Activated gamma-delta T cell (primary cell): ENCODE measurements at places on chromosomes 1 and 21.

DNA sequence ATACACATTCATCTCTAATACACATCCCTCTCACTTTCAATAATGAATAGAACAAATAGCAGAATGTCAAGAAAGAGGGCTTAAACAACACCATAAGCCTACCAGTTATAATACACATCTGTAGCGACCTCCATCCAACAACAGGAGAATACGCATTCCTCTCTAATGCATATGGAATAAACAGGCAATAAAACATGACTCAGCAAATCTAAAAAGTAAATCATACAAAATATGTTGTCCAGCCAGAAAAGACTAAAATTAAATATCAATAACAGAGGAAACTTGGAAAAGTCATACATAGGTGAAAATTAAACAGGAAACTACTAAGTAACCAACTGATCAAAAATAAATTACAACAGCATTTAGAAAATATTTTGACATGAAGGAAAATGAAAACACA is 1127.5 kb upstream of the NCAM2 start:
- no peak for DNase-seq

GRCh38 chr1:174702011-174702410 is 254.2 kb downstream of the GPR52 start:
- no peak for DNase-seq

- no peak for DNase-seq
Measured at GRCh38 chr1:153542956-153543711, 2.4 kb upstream of the S100A5 start.

GRCh38 chr1:159428536-159428935 is 3.5 kb upstream of the OR10J4 start:
- DNase-seq = no peak

DNA sequence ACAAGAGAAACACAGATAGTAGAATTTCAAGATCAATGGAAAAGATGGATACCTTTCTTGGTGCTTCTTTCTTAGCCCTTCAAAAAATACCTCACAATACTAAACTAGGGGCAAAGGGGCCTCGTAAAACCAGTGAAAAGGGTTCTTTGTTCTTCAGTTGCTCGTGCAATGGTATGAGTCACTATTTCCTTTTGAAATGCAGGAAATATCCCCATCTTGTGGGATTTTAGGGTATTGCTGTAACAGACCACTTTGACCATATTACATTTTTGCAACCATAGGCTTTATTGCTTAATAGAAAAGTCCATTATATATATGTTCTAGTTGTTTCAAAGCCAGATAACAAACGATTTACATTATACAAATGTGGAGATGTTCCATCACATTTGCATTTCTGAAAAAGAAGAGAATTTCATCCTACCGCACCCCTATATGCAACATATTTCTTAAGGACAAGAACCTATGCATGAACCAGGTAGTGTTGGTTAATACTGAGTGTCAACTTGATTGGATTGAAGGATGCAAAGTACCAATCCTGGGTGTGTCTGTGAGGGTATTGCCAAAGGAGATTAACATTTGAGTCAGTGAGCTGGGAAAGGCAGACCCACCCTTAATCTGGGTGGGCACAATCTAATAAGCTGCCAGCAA is 88.6 kb upstream of the PKN2 start:
- no peak for DNase-seq

- DNase-seq = no peak
Measured at GRCh38 chr1:161378014-161378413, 10.3 kb upstream of the CFAP126 start.

DNA sequence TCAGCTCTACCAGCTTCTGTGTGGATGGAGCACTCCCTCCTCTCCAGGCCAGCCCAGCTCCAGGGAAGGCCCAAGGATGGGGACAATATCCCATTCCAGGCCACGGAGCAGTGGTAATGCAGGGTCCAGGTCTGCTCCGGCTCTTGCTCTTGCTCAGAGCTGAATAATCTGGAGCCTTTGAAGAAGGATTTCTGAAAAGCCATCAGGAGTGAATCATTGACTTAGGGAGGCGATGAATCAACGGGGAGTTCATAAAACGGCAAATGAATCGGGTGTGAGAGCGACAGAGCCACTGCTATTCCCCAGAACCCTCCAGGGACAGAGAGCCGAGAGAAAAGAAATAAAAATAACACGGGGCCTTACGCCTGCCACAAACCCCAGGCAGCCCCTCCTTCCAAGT is 7.7 kb downstream of the POU3F1 start:
- no peak for DNase-seq

DNA sequence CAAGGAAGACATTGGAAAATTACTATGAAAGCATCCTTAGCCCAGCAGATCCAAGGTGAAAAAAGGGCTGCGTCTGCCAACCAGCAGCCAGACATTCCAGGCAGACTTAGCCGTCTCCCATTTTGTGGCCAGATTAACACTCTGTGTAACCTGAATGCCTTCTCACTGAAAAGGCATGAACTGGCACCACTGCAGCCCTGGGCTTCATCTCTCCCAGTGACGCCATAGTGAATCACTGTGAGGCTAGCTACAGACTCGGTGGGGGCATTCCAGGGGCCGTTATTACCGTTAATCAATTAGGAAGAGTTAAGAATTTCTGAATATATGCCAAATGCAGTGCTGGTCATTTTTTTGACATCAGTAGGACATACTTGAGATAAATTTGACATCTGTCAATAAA is 627.4 kb downstream of the LMO4 start:
- DNase-seq = no peak

DNA sequence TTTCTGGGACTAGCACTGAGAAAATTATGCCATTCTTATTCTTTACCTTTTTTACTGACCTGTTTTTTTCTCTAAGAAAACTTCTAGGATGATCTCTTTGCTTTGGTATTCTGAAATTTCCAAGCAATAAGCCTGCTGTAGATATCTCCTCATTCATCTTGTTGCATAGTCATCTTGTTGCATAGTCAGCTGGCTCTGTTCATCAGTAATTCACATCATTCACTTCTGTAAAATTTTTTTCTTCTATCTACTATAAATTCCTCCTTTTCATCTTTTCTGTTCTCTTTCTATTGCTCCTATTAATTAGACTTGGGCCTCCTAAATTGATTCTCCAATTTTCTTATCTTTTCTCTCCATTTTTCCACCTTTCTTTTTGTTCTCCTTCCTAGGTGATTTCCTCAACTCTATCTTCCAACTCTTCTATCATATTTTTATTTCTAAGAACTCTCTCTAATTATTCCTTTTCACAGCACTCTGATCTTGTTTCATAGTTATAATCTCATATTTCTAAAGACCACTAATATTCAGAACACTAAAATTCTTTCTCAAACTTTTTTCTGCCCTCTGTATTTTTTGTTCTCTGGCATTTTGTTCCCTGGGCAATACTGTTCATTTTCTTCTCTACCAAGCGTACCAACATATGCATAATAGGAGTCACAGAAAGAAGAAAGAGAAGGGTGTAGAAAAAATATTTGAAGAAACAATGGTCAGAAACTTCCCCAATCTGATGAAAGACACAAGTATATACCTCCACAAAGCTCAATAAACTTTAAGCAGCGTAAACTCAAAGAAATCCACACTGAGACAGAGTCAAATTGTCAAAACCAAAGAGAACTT is 17.7 kb downstream of the TUT4 start:
- no peak for DNase-seq

DNA sequence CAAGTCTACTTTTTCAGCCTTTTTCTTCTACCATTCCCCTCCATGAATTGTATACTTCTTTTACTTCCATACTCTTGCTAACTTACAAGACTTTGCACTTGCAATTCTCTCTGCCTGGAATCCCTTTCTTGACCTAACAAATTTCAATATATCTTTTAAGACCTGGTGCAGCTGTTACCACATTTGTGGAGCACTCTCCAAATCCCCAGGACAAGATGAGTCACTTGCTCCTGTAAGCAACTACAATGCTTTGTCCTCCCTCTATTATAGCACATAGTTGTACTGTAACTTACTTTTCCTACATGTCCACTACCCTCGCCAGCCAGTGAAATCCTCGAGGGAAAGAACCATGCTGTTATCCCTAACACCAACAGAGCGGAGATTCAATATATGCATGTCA is 43.1 kb downstream of the WARS2 start:
- DNase-seq = no peak

GRCh38 chr21:46626975-46627501 is 8.4 kb upstream of the PRMT2 start:
- no peak for DNase-seq

- DNase-seq = no peak
Measured at GRCh38 chr1:243916160-243916559, 66.1 kb upstream of the AKT3 start.

DNA sequence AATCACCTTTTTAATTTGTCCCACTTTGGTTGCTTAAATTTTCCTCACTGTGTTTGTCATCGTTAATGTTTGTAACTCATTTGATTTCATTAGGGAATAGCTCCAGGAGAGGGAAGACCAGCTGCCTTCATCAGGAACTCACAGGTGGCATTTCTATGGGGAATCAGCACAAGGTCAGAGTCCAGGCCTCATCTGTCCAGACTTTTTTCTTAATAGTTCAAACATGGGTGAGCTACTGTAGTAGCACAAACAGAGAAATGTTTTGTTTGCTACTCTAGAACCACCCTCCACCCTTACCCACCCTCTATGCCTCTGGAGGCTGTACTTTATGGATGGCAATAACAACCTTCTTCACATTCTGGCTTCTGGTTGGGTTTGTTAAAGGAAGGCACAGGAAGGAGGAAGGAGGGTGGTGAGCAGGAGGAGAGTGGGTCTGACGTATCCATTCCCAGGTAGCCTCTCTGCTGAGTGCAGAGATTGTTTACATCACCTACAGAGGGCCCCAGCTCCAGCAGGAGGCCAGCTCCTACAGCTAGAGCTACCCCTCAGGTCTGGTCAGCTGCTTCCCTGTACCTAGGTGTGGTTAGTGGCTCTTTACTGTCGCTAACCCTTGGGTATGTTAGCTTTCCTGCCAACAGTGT is 8.1 kb upstream of the TEDDM1 start:
- DNase-seq = no peak

DNA sequence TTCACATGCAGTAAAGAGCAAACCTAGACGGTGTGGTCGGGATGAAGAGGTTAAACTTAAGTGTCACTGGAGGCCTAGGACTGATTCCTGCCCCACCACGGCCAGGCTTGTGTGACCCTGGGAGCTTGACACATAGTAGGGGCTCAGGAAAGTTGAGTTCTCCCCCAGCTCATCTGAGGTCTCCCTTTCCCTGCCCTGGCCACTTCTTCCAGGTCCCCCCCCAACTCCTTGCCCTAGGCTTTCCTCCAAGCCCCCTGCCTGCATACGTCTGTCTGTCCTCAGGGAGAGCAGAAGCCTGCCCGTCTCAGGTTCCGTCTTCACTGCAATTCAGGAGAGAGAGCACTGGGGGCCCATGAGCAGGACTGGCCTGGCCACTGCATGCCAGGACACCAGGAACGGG is 225.8 kb downstream of the PTPRU start:
- DNase-seq = no peak

GRCh38 chr21:44898851-44899767 is 21.6 kb downstream of the ITGB2 start:
- DNase-seq = no peak

DNA sequence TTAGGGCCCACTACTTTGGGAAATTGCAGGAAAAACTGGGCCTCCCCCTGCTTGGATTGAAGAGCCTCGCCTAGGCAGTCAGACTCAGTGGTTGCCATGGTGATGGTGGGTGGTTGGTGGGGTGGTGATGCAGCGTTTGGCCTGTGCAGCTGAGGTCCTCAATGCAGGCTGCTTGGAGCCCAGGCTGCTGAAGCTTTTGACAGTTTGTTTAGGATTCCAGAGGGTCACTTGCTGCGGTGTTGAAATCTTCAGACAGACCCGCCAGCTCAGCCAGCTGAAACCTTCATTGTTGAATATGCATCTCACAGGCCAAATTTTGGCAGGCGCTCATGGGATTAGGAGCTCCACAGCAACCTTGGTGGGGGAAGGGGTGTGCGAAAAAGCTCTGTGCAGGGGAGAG is 67.9 kb downstream of the CACNA1E start:
- DNase-seq = no peak

GRCh38 chr1:226302731-226303130 is 6.2 kb downstream of the LIN9 start:
- DNase-seq = no peak

- no peak for DNase-seq
Measured at GRCh38 chr1:101215363-101216011, 21.3 kb upstream of the S1PR1 start.

DNA sequence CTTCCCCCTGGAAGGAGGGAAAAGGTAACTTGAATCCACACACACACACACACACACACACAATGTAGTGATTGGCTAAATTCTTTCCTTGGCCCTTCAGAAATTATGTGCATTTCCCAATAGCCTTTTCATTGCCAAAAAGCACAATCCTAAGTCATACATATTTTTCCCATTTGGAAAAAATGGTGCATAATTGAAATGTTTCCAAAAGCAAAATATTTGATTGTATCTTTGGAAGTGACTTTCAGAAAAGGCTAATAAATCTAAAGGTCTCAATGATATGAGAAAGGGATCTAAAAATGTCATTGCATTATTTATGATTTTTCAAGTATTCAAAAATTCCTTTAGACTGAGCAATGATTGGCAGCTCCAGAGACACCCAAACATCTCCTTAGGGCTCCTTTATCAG is 43.5 kb upstream of the NEK7 start:
- DNase-seq = no peak

DNA sequence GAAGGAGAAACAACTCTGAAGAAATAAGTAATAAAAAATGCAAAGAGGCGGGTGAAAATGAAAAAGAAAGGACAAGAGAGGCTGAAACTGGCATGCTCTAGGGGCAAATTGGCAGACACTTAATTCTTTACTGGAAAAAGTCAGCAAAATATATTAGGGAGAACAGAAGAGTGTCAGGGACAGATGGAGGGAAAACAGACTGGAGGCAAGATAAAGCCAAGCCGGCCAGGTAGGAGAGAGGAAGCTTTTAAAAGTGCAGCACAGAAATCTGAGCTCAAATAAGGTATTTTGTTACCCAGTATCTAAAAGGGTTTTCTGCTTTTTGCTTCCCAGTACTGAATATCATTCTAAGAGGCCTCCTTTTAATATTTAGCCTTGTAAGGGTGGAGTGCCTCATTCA is 339.3 kb downstream of the PAPPA2 start:
- no peak for DNase-seq

- DNase-seq = no peak
Measured at GRCh38 chr1:4571263-4571662, 83.1 kb upstream of the AJAP1 start.

- DNase-seq = no peak
Measured at GRCh38 chr21:38721055-38721454, 84.7 kb upstream of the ETS2 start.

- no peak for DNase-seq
Measured at GRCh38 chr1:173447224-173447623, 29.9 kb upstream of the PRDX6 start.

- DNase-seq = no peak
Measured at GRCh38 chr1:19630720-19631395, 13.3 kb upstream of the NBL1 start.
